T-helper 2 cell treated with Interferon-gamma antibody and Interleukin-4, amounts not matched to agents 5 μg/mL and 100 μg/mL, for 36 hours (primary cell): ENCODE measurements at places on chromosomes 5 and 9.

DNA sequence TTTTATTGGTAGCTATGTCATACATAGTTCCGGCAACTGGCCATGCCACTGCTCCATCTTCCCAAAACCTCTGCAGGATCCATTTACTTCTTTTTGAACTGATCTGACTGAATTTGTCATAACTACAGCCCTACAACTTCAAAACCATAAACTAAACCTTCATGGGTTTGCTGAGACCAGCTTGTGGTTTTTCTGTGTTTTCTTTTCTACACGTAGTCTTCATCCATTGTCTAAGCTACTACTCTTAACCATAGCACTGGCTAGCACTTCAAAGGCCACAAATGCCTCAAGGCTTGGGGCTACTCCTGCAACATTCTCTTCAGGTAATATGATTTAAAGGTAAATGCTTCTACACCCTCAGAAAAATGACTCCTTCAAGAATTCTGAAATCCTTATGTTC lies 9.0 kb upstream of the KIF2A start:
- DNase-seq: peak; percentile 45
- H3K4me3 ChIP-seq: peak overlapping the region; percentile 72
- peak overlapping the region; percentile 86 for H3K27ac ChIP-seq
- peaks cover 65% of the 10 kb centered on the region for H3K4me1 ChIP-seq

DNA sequence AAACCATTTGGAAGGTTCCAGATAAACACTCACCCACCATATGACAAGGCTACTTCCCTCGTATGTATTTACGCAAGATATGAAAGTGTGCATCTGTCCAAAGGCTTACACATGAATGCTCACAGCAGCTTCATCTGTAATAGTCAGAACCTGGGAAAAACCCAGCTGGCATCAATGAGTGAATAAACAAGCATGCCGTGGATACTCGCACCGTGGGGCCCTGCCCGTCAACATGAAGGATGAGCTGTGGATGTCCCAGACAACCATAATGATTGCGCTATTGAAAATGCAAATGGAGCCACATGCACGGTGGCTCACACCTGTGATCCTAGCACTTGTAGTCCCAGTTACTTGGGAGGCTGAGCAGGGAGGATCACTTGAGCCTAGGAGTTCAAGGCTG lies 60.6 kb upstream of the FCN1 start:
- peaks cover 4% of the 10 kb centered on the region for H3K27me3 ChIP-seq
- no peaks in the 10 kb centered on the region for H3K4me1 ChIP-seq
- H3K4me3 ChIP-seq: no peak overlapping the region
- no peak for DNase-seq
- no peaks in the 10 kb centered on the region for H3K36me3 ChIP-seq

DNA sequence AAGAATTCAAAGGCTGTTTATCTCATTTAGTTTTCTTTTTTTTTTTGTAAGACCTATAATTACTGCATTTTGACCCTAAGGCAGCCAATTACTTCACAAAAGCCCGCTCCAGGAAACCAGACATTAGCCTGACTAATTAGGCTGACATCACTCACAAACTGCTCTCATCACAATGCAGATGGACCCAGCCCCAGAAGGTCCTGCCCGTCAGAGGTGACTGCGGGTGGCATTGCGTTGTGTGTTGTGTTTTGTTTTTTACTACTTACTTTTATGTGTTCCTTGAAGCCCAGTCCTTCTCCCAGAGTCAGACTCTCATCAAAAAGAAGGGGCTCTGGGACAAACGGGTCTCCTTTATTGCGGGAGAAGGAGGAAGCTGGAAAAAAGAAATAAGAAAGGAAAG lies 172.2 kb downstream of the HSD17B3 start:
- peaks cover under 1% of the 10 kb centered on the region for H3K4me1 ChIP-seq
- no peak for DNase-seq
- peaks cover 21% of the 10 kb centered on the region for H3K27me3 ChIP-seq
- no peak overlapping the region for H3K27ac ChIP-seq
- no peaks in the 10 kb centered on the region for H3K36me3 ChIP-seq

- no peak overlapping the region for H3K4me3 ChIP-seq
- peaks cover 10% of the 10 kb centered on the region for H3K36me3 ChIP-seq
- H3K4me1 ChIP-seq: no peaks in the 10 kb centered on the region
These were observed 10.9 kb downstream of the HABP4 start for GRCh38 chr9:96460882-96461281.

DNA sequence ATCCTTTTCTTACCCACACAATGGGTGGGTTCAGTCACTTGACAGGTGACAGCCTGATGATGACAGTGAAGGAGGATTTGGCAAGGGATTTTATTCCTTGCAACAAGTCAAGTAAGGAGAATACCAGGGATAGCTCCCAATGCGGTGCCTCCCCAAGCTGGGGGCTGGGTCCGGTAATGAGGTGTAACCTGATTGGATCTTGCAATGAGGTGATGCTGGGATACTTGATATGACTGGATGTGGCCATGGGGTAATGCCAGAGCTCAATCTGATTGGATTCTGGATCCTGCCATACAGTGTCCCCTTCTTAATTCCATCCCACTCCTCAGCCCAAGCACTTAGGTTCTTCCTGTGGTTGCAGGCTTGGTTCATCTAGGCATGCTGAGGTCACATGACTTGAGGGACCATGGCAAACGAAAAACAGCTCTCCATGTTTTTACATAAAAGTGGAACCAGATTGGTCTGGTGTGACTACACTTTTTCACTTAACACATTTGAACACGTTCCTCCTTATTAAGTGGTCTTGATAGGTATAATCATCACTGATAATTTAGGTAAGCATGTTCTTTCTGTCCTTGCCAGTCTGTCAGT lies 181.1 kb downstream of the PDZD2 start:
- no peaks in the 10 kb centered on the region for H3K36me3 ChIP-seq
- no peak overlapping the region for H3K4me3 ChIP-seq
- H3K27me3 ChIP-seq: peaks cover 5% of the 10 kb centered on the region
- no peaks in the 10 kb centered on the region for H3K4me1 ChIP-seq

DNA sequence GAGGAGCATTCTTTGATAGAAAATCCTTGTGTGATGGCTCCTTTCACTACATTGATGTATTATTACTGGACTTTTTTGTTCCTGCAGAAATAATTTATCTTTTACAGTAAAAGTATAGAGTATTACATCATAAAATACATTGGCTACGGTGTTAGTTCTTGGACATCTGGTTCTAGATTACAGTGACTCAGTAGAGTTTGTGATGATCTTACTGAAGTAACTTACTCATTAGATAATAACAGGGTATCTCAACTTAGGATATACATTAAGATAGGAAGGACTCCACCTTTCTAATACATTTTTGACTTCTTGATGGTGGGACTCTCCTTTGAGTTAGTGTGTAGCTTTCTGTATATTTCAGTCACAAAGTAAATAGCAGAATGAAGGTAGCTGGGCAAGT lies 59.1 kb downstream of the ZNF462 start:
- H3K4me3 ChIP-seq: no peak overlapping the region
- no peaks in the 10 kb centered on the region for H3K27me3 ChIP-seq
- H3K27ac ChIP-seq: no peak overlapping the region
- no peak for DNase-seq

- H3K4me1 ChIP-seq: peaks cover 15% of the 10 kb centered on the region
- no peak overlapping the region for H3K27ac ChIP-seq
- H3K27me3 ChIP-seq: no peaks in the 10 kb centered on the region
- DNase-seq: no peak
These were observed 24.5 kb upstream of the EXOC3 start for GRCh38 chr5:418162-419121.

GRCh38 chr5:171834461-171834860 lies 48.8 kb downstream of the SMIM23 start:
- no peaks in the 10 kb centered on the region for H3K27me3 ChIP-seq
- DNase-seq: no peak
- H3K4me1 ChIP-seq: peaks cover 2% of the 10 kb centered on the region
- no peak overlapping the region for H3K4me3 ChIP-seq
- H3K27ac ChIP-seq: no peak overlapping the region

- DNase-seq: no peak
- H3K27me3 ChIP-seq: no peaks in the 10 kb centered on the region
- no peak overlapping the region for H3K4me3 ChIP-seq
- no peaks in the 10 kb centered on the region for H3K4me1 ChIP-seq
These were observed 181.9 kb downstream of the CETN3 start for GRCh38 chr5:90227683-90228082.

GRCh38 chr5:2147504-2148311 lies 265.0 kb upstream of the IRX4 start:
- no peak overlapping the region for H3K4me3 ChIP-seq
- no peaks in the 10 kb centered on the region for H3K27me3 ChIP-seq
- H3K4me1 ChIP-seq: peaks cover 3% of the 10 kb centered on the region
- H3K36me3 ChIP-seq: no peaks in the 10 kb centered on the region
- DNase-seq: no peak
- no peak overlapping the region for H3K27ac ChIP-seq

DNA sequence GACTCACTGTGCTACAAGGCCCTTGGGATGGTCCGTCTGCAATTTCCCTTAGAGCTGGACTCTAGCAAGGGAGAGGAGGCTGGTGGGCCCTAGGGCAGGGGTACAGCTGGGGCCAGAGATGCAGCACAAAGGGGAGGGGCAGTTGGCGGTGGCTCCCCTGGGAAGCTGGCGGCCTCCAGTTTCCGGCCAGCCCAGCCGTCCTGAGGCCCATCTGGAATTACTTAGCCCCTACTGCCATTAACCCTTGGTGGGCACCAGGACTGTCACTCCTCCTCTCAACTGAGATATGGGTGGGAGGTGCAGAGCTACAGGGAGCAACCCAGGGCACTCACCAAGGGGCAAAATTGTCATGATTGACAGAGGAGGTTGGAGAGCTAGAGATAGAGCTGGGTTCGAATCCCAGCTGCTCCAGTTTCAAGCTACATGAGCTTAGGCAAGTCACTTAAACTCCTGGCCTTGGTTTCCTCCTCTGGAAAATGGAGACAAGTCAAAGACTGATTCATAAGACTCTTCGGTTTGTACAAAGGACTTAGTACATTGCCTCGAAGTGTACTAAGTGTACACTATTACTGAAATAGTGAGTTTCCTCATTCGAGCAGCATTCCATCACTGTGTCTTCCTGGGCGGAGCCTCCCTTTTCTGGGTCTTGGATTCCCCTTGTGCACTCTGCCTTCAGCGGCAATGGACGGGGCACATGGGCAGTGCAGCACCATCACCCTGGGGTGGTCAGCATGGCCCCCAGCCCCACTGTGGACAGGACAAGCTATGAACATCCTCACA lies 2.7 kb upstream of the PDGFRB start:
- no peak overlapping the region for H3K4me3 ChIP-seq
- H3K27me3 ChIP-seq: peaks cover 33% of the 10 kb centered on the region
- no peak overlapping the region for H3K27ac ChIP-seq
- H3K4me1 ChIP-seq: peaks cover 10% of the 10 kb centered on the region
- no peaks in the 10 kb centered on the region for H3K36me3 ChIP-seq
- no peak for DNase-seq

DNA sequence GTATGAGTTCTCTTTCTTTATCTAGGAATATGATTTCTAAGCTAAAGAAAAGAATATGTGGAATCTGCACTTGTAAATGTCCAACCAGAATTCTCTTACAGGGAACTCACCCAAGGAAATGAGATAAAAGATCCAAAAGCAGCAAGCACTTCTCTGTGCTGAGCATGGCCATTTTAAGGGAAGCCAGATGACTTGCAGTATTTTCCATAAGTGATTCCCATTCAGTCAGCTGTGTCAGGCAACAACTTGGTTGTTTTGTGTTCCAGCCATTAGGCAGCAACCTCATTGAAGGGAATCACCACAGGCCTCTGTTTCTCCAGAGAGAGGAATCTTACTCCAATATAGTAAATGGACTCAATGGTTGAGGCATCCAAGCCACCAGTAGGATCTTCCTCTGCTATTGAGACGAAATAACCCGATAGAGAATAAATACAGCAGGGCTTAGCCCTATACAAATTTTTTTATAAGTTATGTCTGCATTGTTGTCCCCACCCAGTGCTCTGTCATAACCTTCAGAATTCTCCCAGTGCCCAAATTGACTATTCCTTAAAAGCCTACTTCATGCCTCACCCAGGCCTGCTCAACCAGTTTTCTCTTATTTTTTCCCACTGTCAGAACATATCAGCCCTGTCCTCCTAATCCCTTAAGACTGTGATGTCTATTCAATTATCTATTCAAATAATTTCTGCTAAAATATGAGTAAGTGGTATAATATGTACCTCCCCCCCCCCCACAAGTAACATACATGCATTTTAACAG lies 236.6 kb downstream of the PJA2 start:
- no peaks in the 10 kb centered on the region for H3K36me3 ChIP-seq
- H3K27me3 ChIP-seq: peaks cover 7% of the 10 kb centered on the region
- H3K4me3 ChIP-seq: no peak overlapping the region
- no peaks in the 10 kb centered on the region for H3K4me1 ChIP-seq
- no peak for DNase-seq

- peaks cover 8% of the 10 kb centered on the region for H3K4me1 ChIP-seq
- no peaks in the 10 kb centered on the region for H3K36me3 ChIP-seq
- no peak overlapping the region for H3K27ac ChIP-seq
These were observed 112.8 kb upstream of the PTCH1 start for GRCh38 chr9:95629585-95629984.

GRCh38 chr9:26169708-26170107 lies 491.5 kb upstream of the TUSC1 start:
- DNase-seq: no peak
- no peak overlapping the region for H3K4me3 ChIP-seq
- no peaks in the 10 kb centered on the region for H3K4me1 ChIP-seq
- no peaks in the 10 kb centered on the region for H3K27me3 ChIP-seq
- no peaks in the 10 kb centered on the region for H3K36me3 ChIP-seq
- H3K27ac ChIP-seq: no peak overlapping the region

DNA sequence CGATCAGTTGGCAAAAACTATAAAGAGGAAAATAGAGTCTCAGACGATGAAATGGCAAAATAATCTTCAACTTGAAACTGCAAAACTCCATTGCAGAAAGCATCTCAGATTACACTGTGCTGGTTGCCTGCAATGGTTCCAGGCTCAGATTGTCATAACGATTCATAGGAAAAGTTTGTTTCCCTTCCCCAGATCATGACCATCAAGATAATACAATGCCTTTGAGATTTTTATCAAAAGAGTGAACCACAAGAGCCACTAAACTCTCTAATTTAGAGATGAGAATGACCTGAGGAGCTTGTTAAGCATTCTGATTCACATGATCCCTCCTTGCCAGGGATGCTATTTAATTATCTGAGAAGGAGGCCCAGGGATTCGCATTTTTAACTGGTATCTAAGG lies 52.6 kb upstream of the ITGA1 start:
- no peak overlapping the region for H3K27ac ChIP-seq
- no peak overlapping the region for H3K4me3 ChIP-seq
- H3K27me3 ChIP-seq: peaks cover 2% of the 10 kb centered on the region
- peaks cover 23% of the 10 kb centered on the region for H3K36me3 ChIP-seq
- H3K4me1 ChIP-seq: peaks cover 30% of the 10 kb centered on the region
- no peak for DNase-seq

DNA sequence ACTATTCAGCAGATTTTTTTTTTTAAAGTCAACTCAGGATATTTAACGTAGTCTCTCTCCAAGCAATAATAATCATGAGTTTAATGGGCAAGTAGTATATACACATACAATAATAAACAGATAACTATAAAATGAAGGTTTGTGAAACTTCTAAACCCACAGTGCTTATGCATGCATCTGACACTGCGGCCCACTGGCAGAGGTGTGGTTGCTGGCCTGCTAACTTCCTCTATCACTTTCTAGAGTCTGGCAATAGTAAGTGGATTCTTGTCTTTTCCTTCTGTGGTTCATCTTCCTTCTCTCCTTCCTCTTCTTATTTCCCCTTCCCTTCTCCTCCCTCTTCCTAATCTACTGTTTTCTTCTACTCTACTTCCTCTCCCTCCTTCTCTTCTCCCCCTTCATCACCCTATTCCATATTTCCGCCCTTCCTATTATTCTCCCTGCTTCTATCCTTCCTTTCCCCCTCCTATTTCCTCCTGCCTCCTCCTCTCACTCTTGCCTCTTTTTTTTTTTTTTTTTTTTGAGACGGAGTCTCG lies 18.6 kb upstream of the AGXT2 start:
- H3K36me3 ChIP-seq: no peaks in the 10 kb centered on the region
- peaks cover 6% of the 10 kb centered on the region for H3K27me3 ChIP-seq
- H3K4me1 ChIP-seq: no peaks in the 10 kb centered on the region
- no peak overlapping the region for H3K4me3 ChIP-seq
- no peak for DNase-seq
- no peak overlapping the region for H3K27ac ChIP-seq
